Activated CD4-positive, alpha-beta memory T cell treated with anti-CD3 and anti-CD28 coated beads, Interleukin-2, amount 10 ng/mL, durations not matched to agents 7 days and 5 days (primary cell): ENCODE measurements at places on chromosomes 13 and 19.

DNA sequence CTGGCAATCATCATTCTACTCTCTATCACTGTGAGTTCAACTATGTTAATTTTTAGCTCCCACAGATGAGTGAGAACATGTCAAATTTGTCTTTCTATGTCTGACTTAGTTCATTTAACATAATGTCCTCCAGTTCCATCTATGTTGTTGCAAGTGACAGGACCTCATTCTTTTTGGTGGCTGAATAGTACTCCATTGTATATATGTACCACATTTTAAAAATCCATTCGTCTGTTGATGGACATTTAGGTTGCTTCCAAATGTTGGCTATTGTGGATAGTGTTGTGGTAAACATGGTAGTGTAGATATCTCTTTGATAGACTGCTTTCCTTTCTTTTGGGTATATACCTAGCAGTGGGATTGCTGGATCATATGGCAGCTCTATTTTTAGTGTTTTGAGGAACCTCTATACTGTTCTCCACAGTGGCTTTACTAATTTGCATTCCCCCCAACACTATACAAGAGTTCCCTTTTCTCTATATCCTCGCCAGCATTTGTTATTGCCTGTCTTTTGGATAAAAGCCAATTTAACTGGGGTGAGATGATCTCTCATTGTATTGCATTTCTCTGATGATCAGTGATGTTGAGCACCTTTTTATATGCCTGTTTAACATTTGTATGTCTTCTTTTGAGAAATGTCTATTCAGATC is 124.1 kb downstream of the PCCA start:
- no peak for DNase-seq

DNA sequence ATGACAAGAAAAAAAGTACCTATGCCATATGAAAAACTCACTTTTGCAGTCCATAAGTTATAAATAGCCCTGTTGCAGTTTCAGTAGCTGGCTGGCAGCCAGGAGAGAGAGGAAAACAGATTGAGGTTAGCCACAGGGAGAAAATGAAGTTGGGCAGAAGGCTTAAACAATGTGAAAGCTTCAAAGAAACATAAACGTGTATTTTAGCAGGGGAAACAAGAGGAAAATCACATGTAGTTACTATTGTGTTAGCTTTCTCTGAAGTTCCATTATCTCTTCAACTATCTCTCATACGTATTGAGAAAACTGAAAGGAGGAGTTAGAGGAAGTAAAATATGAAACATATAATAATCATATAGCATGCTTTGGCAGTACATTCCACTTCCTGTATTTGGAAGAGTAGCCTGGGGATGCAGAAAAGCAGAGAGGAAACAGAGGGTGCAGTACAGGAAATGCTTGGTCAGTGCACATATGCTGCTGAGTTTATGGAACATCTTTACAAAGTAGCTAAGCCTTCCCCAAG is 1551.1 kb downstream of the EFNB2 start:
- no peak for DNase-seq

DNA sequence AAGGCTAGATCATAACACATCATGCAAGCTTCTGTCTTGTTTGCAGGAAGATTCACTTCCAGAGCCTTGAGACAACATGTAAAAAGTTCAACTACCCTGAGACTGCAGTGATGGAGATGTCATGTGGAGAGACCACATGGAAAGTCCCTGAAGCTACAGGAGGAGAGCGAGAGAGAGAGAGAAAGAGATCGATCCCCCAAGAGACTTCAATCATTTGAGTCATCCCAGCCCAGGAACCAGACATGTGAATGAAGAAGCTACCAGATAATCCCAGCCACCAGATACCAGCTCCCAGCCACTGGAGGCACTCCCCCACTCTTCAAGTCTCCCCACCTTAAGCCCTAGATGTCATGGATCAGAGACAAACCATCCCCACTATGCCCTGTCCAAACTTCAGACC is 10.7 kb upstream of the EVI5L start:
- DNase-seq = no peak

DNA sequence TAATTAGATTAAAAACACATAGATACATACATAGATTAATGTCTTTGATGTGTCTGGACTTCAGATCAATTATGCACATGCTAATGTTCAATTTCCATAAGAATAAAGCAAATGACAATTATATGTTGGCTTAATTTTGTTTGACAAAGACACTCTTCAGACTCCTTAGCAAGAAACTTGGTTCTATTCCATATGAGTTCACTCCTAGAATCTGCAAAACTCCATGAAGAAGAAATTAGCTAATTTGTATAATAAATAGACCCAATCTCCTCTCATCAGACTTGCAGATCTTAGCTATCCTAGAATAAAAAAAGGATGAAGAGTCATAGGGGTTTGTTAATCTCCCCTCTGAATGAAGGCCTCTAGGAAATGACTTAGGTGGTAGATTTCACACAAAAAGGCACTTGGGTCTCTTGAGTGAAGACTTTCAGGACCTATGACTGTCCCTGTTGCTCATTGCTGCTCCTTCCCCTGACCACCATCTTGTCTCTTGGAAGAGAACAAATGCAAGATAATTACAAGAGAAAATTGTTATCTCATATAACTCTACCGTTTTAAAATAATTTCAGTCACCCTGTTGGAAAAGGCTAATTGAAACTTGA is 302.2 kb downstream of the EFNB2 start:
- no peak for DNase-seq

DNA sequence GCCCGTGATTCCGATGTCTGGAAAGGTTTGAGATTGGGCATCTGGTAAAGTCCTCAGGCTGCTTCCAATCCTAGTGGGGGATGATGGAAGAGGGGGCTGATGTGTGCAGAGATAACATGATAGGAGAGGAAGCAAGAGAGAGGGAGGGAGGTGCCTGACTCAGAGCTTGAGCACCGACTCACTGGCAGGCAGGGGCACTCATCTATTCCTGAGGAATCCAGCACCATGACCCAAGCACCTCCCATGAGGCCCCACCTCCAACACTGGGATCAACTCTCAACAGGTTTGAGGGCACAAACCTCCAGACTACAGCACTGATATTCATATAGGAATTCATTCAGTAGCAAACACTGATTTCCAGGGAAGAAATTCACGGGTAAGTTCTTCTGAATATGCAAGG is 5.6 kb upstream of the SIGLEC9 start:
- no peak for DNase-seq

DNA sequence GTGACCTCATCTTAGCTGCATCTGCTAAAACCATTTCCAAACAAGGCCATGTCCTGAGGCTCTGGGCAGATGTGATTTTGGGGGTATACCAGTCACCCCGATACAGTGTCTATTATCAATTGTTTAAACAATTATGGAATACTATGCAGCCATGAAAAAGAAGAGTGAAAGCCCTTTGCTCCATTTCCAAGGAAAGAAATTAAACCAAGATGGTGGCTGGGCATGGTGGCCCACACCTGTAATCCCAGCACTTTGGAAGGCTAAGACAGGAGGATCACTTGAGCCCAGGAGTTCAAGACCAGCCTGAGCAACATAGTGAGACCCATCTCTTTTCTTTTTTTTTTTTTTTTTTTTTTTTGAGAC is 763 bp downstream of the TEKTIP1 start:
- DNase-seq = no peak

DNA sequence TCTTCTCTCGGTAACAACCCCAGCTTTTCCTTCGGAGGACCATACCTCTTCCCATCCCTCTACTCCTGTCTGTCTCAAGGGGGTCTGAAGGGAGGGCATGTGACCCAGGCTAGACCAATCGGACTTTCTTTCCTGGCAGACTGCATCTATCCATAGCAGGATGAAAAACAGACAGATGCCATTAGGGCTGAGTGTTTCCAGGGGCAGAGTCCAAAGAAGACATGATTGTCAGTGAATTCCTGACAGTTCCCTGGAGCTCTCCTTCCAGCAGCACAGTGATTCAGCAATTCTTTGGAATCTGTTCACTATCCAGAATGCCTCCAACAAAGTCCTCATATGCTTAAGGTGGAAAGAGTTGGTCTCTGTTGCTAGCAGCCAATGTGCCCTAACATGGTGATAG is 189.8 kb downstream of the KCTD12 start:
- DNase-seq = no peak

DNA sequence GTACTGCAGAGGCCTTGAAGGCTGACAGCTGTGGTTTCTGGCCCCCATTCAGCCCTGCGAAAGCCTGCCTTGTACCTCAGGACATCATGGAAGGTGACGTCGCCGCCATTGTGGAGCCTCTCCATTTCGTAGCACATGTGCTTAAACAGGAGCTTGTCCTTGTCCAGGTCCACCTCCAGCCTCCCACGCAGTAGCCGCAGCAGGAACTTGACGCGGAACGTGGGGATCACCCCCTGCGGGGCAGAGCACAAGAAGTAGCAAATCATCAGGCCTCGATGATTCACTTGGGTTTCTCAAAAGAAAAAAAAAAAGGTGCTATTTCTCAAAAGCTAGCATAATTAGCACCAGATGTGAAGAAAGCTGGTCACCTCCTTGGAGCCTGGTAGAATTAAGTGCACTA is 351.0 kb downstream of the NALCN start:
- no peak for DNase-seq

DNA sequence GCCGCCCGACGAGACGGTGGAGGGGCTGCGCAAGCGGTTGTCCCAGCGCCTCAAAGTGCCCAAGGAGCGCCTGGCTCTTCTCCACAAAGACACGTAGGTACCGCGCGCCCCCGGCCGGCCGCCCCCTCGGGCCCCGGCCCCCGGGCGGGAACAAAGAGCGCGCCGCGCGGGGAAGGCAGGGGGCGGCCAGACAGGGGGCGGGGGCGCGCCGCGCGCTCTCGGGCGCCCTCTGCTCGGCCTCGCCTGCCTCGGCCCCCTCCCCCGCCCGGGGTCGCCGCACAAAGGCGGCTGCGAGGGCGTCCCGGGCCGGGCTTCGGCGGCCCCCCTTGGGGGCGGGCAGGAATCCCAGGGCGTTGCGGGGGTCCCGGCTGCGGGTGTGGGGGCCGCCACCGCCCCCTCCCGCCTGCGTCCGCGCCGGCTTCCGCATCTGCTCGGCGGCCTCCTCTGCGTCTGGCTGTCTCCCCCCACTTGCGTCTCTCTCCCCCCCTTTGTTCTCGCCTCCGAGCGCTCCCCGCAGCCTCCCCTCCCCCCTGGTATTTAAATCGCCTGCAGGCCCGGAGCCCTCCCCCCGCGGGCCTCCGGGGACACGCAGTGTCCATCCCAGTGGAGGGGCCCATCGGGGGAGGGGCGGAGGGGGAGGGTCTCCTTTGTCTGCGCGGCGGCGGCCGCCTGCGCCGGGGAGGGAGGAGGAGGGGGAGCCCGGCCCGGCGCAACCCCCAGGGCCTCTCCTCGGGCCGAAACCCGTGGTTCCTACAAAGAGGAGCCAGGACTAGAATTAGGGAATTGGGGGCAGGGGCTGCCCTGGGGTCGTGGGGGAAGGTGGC is 2.3 kb downstream of the MIDN start:
- peak; percentile 56 for DNase-seq
